CD4-positive, alpha-beta T cell treated with Interleukin-17A for 1 hour (primary cell): ENCODE measurements at places on chromosomes 3 and 15.

GRCh38 chr3:185663929-185664328 is 77.8 kb downstream of the SENP2 start:
- DNase-seq: no peak

DNA sequence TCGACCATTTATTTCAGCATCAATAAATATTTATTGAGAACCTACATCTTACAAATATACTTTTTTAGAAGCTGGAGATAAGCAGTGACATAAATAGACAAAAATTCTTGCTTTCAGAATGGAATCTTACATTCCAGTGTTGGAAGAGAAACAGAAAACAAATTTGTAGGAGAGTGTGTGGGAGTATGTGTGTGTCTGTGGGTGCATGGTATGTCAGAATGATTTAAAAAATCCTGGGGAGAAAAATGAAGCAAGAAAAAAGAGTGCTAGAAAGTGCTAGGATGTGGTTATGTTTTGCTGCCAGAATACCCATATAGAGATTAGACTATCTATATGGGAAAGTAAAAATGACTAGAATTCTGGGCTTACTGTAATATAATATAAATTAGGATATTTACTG is 561.7 kb upstream of the SGO1 start:
- no peak for DNase-seq

GRCh38 chr15:34679291-34679690 is 75.5 kb downstream of the GJD2 start:
- no peak for DNase-seq

- DNase-seq: no peak
These were observed 106.1 kb downstream of the OXNAD1 start for GRCh38 chr3:16370872-16371740.

GRCh38 chr15:32657198-32657883 is 15.8 kb downstream of the SCG5 start:
- peak; percentile 43 for DNase-seq

DNA sequence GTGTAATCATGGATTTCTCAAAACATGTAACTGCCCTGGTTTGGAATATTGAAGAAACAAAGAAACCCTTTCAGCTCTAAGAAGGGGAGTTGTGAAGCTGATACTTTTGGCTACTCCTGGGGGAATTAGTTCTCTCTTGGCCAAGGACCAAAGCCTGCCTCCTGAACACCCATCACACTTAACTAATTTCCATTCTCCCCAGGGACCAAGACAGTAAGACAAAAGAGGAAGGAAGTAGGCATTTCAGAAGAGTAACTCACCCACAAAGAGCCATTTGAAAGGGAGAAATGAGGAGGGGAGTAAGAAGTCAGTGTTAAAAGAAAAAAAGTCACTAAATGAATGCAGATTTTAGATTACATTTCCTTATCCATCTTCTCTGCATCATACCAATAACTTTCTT is 328.0 kb upstream of the SOX2 start:
- DNase-seq: no peak

DNA sequence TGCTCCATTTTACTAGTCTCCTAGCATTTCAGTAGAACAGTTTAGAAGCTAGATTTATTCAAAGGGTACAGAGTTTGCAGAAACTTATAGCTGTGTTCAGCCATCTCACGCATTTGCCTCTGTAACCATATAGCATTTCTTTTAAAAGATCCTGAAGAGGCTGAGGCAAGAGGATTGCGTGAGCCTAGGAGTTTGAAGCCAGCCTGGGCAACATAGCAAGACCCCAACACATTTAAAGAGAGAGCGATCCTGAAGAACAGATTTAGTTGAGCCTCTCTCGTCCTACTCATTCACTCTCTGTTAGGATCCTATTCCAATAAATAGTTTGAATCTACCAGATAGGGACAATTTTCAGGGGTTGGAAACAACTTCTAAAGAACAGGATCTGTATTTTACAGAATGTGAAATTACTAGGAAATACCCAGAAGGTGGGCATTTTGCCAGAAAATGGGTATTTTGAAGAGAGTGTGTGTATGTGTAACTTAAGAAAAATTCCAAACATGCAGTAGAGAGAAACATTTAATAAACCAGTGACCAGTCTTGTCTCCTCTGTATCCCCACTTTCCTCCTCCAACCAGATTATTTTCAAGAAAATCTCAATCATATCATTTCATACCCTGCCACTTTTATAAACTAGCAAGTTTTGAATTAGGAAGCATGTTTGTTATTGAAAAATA is 4.5 kb downstream of the EIF3J start:
- no peak for DNase-seq

GRCh38 chr15:95494971-95495541 is 835.4 kb upstream of the NR2F2 start:
- DNase-seq: no peak

GRCh38 chr3:100252001-100252400 is 8.8 kb upstream of the TBC1D23 start:
- DNase-seq: no peak

GRCh38 chr3:14148041-14148985 is 23.5 kb downstream of the TMEM43 start:
- DNase-seq: no peak

GRCh38 chr3:133896002-133896761 is 500 bp upstream of the RAB6B start:
- DNase-seq: no peak

- DNase-seq: peak; percentile 11
These were observed 122.6 kb upstream of the SLC6A11 start for GRCh38 chr3:10693457-10693856.

DNA sequence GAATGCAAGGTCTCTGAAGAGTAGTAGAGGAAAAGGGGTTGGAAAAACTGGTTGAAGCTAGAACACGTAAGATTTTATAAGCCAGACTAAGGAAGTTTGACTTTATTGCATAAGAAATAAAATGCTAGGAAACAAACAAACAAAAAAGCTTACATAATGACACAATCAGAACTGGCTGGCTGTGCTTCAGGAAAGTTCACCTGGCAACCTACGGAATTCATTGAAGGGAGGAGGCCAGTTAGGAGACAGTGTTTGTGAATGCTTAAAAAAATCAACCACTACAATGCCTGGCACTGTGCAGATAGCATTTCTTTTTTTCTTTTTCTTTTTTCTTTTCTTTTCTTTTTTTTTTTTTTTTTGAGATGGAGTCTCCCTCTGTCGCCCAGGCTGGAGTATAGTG is 1.9 kb upstream of the ICE2 start:
- DNase-seq: no peak

- no peak for DNase-seq
These were observed 84.4 kb downstream of the GPR156 start for GRCh38 chr3:120200493-120201235.

DNA sequence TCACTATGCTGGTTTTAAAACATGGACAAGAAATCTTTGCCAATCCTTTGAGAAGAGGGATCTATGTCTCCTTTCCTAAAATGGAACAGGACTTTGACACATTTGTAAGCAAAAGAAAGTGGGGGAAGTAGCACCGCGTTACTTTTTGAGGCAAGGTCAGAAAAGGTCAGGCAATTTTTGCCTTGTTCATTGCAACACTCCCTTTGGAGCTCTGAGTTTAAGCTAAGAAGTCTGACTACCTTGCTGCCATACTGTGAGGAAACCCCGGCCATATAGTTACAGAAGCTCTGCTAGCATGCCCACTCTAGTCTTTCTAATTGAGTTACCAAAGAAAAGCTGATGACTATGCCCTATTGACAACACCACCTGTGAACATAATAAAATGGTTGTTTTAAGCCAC is 1.4 kb downstream of the FAM227B start:
- DNase-seq: no peak

GRCh38 chr3:50147447-50147846 is 7.7 kb upstream of the SEMA3F start:
- no peak for DNase-seq

DNA sequence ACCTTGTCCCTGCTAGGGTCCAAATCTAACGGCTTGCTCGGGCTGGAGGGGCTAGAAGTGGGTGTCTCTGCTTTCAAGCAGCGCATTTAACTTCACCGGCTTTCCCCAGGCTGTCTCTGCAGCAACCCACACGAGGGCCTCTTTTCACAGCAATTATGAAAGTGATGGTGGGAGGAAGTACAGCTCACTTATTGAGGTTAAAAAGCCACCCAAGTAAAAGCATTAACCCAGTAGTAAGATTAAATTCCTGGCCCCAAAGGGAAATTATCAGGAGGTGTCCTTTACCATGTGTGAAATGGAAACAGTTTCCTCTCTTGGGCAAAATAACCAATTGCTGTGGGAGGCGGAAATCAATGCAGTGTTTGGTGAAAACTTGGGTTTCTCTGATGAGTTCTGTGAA is 41.1 kb downstream of the NGRN start:
- DNase-seq: peak; percentile 40

DNA sequence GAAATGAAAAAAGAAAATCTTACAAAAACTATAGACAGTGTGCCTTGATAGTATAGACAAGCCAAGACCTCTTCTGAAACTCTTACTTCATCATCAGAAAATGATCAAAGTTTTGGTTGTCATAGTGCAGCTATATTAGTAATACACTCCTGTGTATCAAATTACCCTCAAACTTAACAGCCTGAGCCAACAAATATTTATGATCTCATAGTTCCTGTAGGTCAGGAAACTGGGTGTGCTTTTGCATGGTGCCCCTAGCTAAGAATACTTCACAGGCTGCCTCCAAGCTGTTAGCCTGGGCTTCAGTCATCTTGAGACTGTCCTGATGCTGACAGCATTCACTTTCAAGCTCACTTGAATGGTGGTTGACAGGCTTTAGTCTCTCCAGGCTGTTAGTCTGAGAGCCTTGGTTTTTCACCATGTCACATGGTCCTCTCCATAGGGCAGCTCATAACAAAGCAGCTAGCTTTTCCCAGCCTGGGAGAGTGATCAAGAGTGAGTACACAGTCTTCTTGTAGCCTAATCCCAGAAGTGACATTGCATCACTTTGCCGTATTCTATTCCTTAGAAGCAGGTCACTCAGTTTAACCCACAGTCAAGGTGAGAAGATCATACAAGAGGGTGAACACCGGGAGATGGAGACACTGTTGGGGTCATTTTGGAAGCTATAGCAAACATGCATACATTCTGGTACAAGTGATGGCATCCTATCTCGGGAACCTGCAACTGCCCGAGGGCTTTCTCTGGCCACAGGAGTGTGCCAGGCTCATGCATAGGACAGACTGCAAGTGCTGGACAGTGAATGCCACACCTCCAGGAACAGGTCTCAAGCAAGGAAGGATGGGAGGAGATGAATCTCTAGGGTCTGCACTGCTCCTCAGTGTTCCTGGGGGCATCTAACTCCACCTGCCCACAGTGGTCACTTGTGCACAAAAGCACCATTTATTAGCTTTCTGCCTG is 173.4 kb upstream of the CADPS start:
- DNase-seq: no peak
